ENCODE measurements at places on chromosomes 6 and 20.

DNA sequence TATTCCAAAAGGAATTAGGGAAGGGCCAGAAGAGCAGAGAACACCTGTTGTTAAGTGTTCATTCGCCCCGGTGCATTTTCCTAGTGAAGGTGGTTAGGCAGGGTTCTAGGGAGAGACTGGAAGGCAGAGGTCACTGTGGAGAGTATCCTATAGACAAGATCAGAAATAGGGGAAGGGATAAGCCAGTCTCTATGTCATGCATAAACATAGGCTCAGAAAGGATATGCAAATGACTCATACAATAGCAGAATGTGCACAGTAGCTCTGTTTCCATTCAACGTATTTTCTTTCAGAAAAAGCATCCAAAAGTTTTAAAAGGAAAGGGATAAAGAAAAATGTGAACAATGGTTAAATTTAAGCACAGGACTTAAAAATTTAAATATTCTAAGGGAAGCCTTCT is 47.4 kb downstream of the BMP6 start:
- peaks cover 4% of the 10 kb centered on the region for H3K27me3 ChIP-seq
- H3K4me3 ChIP-seq, result no peak overlapping the region

GRCh38 chr6:30769853-30770524 is 25.6 kb upstream of the IER3 start:
- no peaks in the 10 kb centered on the region for H3K36me3 ChIP-seq
- H3K27me3 ChIP-seq, result no peaks in the 10 kb centered on the region
- H3K4me1 ChIP-seq, result peaks cover 70% of the 10 kb centered on the region

DNA sequence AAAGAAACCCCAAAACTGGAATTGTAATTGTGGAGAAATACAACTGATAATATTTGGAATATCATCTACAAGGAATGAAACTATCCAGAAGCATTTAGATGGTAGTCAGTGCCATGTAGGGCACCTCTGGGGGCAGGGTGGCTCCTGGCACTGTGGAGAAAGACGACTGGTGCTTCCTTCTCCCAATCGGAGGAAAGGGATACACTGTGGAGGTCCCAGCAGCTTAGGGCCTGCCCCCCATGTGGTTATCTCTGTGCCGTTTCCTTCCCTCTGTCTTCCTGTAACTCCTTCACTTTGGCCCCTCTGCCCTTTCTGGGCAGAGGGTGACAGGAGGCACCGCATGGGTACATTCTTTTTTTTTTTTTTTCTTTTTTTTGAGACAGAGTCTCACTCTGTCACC is 178.4 kb downstream of the MTHFD1L start:
- H3K27ac ChIP-seq, result no peak overlapping the region
- peaks cover 20% of the 10 kb centered on the region for H3K36me3 ChIP-seq
- H3K4me3 ChIP-seq, result no peak overlapping the region

GRCh38 chr6:155276638-155277037 is 12.8 kb downstream of the CLDN20 start:
- peaks cover 14% of the 10 kb centered on the region for H3K36me3 ChIP-seq
- no peak overlapping the region for H3K4me3 ChIP-seq
- H3K4me1 ChIP-seq, result peaks cover 4% of the 10 kb centered on the region
- DNase-seq, result no peak
- H3K27ac ChIP-seq, result no peak overlapping the region
- no peaks in the 10 kb centered on the region for H3K27me3 ChIP-seq
